ENCODE measurements at places on chromosomes 2 and 18. TPM values are rescaled to one million over a fixed set of nuclear protein-coding genes. Genes with fewer than 3 reads are reported as not detected.

DSG4 gene
- not detected for total RNA-seq

SERPINB2 gene
- not detected for total RNA-seq

HOXD10 gene
- total RNA-seq = 4.4 TPM

TMEM247 gene
- not detected for total RNA-seq
